ENCODE measurements at places on chromosomes 6 and 20.

GRCh38 chr6:53737746-53738145 is 57.1 kb upstream of the LRRC1 start:
- no peak for DNase-seq

DNA sequence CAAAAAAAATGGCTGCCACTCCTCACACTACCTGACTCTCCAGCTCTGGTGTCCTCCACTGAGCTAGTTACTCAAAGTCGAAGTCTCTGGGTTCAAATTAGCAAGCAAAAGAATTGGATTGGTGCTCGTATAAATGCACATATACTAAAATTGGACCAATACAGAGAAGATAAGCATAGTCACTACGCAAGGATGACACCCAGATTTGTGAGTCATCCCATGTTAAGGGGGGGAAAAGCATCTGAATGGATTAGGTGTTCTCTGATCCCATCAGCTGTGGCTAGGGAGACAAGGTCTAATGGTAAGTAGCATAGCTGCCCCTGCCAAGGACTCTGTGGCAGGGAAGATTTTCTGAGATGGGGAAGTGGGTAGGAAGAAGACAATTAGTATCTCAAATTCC is 18.3 kb upstream of the AMD1 start:
- DNase-seq = no peak

GRCh38 chr6:11288065-11288464 is 55.6 kb upstream of the NEDD9 start:
- DNase-seq = no peak

DNA sequence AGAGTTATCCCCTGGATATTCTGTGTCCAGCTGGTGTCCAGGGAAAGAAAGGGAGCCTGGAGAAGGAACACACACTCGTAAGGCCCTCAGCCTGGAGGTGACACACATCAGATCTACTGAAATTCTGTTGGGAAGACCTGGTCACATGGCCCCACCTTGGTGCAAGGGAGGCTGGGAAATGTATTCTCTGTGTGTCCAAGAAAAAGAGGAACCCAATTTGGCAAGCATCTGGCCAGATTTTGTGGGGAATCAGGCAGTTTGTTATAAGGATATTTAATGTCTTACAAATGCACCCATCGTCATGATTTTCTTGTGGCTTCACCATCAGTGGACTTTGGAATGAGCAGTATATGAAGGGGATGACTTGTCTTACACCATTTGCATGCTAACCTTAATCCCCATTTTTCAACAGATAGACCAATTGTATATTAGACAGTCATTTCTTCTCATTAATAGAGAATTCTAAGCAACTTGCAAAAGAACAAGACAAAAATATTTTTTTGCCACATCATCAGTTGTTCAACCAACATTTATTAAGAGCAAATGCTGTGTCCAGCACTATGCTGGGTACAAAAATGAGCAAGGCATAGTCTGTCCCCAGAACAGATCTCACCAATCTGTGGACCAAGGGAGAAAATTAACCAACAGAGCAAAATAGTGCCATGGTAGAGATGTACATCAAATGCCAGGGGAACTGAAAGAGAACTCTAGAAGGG is 59.7 kb downstream of the ISM1 start:
- DNase-seq = no peak

DNA sequence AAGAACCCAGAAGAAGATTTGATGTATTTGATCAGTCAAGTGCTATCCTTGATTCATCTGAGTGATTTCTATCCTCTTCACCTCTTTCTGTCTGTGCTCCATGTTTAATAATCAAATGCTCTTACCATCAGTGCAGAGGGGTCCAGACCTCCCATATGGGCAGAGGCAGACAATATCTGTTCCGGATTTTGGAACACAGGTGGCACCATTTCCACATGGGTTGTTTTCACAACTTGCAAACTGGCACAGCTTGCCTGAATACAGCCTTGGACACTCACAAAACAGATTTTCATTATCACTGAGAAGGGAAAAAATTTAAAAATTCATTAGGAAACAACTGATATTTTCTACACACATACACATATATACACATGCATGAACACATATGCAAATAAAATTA is 228.5 kb downstream of the PHF3 start:
- no peak for DNase-seq

DNA sequence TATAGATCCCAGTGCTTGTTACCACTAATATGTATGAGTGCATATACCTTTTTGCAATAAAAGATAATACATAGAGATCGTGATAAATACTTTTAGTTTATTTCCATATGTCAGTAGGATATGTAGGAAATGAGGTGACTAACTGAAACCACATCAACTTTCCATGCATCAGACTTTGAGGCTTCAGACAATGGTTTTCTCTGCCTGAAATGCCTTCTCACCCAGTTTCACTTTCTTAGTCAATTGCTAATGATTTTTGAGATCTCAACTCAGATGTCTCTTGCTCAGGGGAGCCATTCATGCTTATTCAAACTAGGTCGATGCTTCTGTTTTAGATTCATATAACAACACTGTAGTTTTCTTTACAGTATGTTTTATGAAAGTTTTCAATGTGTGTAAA is 626.6 kb upstream of the ADGRB3 start:
- DNase-seq = no peak

DNA sequence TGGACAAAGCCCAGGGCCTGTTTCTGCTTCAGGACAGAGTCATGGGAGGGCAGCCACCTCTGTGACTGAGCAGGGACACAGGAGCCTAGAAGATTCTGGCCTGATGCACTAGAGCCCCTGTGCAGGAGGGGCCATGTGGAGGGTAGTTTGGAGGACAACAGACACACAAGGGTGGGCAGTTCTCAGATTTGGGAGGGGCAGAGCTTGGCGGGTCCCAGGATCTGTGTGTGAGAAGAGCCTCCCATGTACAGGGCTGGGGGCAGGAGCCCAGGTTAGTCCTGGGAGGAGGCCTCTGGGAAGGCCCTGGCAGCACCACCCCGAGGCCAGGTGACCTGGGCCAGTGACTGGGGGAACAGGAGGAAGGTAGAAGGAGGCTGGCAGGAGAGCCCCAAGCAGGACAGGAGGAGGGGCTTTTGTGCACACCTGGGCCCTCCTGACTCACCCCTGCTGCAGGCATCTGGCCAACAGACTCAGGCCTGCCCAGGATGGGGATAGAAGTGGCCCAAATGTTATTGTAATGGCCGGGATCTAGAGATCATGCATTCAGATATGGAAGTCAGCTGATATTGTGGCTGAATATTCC is 1.4 kb upstream of the ULBP3 start:
- no peak for DNase-seq

DNA sequence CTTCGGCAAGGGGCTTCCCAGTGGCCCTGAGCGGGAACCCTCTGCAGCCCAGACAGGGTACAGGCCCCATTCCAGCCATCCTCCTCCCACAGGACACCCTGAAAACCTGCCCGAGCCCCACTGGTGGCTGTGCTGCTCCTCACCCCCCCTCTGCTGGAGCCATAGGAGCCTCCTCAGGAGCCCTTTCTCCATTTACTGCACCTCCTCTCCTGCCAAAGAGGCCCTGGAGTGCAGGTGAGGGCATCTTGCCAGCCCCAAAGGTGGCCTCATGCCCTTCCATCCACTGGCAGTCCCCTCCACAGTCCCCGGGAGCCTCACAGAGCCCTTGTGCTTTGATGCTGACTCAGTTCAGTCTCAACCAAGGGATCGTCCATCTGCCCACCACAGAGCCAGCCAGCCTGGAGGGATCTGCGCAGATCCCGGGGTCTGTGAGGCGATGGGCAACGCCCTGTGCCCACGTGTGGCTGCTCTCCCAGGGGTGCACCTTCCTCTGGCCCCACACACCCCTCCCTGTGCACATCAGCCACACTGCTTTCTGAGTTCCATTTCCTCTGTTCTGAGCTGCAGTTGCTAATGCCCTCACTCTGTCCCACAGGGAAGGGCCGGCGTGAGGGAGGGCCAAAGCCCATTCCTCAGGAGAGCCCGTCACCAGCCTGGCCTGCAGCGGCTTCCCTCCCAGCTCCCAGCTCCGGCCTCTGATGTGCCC is 228.5 kb downstream of the DLL1 start:
- no peak for DNase-seq

DNA sequence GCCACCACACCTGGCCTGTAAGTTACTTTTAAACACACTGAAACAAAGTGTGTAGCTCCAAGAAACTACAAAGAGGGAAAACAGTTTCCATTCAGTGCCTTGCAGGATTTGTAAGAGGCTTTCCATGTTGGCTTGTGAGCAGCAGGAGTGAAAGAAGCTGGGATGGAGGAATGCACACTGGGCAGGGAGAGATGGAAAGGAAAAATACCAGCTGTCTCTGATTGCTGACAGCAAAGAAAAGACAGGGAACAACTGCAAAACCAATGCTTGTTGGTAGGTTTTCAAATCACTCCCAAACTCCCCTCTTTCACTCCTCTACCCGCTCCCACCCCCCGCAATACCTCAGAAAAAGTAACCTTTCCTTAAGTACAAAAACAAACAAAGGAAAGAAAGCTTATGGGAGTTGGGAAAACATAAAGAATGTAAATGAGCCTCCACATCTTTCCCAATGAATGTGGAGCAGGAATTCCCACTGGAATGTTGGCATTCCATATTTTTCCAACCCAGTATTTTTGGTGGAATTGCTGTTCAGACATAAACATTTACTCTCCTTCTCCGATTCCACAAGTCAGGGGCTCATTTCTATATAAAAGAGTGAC is 166.1 kb downstream of the THBS2 start:
- DNase-seq = no peak
